ENCODE measurements at places on chromosomes 2 and 18.
A peak's percentile ranks its signal among the peaks of the same experiment; 100 is the strongest.

GRCh38 chr18:48061781-48062570 is 131.5 kb upstream of the SMAD2 start:
- no peak for DNase-seq

DNA sequence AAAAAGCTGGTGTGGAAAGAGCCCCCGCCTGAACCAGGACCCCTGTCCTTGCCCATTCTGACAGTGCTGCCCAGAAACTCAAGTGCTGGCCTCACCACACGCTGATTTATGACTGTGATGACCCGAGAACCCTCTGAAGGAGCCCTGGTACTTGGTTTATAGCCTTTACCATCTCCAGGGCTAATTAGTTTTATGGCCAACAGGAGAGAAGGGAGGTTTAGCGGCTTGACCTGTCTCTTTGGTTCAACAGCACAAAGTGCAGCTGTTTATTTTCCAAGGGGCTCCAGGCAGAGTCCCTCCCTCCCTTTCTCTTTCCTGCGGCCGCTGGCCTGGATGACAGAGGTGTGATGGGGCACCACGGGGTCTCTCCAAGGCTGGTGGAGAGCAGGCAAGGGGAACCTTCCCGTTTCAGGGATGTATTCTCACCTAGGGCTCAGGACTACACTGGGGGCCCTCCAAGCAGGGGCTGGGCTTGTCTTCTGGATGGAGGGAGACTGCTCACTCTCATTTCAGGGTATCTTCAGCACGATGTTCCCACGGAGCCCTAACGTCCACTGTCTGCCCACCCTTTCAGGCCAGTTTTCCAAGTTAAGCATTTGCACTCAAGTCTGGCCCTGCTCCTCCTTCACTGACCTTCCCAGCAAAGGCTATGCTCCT is 174.2 kb upstream of the GLI2 start:
- DNase-seq = no peak

DNA sequence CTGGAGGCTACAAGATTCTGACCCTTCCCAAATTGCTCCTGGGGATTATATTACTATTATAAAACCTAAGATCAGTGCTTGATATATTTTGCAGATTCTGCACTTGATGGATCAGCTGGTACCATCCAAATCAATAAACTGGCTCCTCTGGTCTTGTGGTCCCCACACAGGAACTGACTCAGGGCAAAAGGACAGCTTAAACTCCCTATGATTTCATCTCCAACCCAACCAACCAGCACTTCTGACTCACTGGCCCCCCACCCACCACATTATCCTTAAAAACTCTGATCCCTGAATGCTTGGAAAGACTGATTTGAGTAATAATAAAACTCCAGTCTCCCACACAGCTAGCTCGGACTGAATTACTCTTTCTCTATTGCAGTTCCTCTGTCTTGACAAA is 82.1 kb downstream of the TMEM163 start:
- no peak for DNase-seq

- DNase-seq = no peak
Observed at GRCh38 chr2:607172-607571, 70.0 kb downstream of the TMEM18 start.

DNA sequence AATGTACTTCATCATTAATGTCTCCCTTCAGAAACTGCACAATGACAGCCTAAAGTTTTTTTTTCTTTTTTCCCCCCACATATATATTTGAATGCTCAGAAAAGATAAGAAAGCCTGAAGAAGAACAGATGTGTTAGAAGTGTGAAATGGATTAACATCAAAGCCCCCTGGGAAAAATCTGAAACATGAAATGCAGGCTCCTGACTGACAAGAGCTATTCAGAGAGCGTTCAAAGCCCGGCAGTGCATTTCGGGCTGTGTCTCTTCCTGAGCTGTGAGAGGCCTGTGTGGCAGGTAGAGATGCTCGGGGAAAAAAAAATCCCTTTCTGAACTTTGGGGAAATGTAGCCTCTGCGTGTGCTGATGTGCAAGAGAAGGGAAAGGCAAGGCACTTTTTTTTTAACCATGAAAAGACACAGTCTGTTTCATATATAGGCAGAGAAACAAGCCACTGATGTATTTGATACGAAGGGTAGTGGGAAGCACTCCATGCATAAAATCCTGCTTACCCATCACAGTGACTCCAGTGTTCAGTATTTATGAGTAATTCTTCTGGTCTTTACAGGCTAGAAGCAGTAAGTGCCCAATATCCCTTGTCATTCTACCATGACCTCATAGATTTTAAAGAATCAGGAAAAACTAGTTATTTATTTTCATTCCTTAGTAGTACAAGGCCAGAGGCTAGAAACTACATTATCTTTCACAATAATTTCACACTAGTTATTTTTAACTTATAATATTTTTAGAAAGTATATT is 1574.2 kb upstream of the PIK3C3 start:
- no peak for DNase-seq

DNA sequence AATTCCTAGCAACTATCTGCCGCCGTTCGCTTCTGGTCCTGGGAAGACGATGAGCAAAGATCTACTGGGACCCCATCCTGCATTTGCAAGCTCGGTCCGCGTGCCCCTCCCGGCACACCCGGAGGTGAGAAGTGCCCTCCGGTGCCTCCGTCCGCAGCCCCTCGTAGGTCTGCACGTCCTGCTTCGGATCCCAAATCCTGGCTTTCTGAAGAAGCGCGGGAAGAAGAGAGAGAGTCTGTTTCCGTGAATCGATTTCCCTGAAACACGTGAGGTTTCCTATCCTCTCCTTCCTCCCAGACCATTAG is 5.0 kb upstream of the OSR1 start:
- no peak for DNase-seq

DNA sequence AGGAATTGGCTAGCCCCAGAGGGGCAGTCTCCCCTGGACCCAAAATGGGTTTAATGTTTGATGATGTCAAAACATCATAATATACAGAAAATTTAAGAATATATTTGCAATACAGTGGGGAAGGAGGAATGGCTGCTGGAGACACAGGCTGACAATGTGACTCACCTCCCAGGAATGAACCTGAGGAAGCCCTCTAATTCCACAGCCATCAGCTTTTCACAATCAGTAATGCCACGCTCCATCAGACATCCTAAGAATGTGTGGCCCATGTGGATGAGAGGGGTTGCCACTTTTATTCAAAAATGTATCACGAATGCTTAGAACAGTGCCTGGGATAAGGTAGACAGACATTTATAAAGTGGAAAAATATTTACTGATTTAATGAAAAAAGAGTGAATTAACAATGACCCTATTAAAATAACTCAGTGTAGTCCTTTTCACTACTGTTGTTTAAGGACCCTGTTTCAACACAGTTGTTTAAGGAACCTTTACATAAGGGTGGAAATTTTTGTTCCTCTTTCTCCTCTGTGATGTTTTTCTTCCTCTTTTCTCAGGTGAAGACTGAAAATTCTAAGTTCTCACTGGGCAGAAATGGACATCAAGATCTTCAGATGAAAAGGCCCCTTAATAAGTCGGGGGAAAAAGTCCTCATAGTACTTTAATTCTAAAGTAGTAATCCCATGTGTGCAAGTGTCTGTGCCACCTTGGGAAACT is 17.5 kb upstream of the TMEM163 start:
- DNase-seq = no peak

GRCh38 chr2:9803023-9803805 is 40.1 kb upstream of the TAF1B start:
- peak; percentile 54 for DNase-seq

DNA sequence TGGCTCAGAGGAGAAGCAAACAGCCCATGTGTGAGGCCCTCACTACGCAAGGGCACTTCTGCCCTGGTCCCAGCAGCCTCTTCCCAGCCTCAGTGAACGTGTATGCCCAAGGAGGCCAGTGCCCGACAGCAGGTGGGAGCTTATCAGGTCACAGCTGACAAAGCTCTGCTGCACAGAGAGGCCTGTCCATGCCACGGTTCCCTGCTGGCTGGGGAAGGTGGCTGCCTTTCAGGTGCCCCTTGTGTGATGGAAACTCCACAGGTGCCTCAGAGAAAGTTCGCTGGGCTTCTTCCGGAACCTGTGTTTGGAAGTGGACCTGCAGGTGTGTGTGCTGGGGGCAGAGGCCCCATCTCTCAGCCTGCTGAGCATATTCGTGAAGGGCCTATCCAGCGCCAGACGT is 47.3 kb downstream of the EDAR start:
- DNase-seq = no peak

- DNase-seq = no peak
Observed at GRCh38 chr2:50895041-50895440, 136.9 kb downstream of the NRXN1 start.

- DNase-seq = no peak
Observed at GRCh38 chr18:21684731-21685130, 19.8 kb downstream of the ABHD3 start.

DNA sequence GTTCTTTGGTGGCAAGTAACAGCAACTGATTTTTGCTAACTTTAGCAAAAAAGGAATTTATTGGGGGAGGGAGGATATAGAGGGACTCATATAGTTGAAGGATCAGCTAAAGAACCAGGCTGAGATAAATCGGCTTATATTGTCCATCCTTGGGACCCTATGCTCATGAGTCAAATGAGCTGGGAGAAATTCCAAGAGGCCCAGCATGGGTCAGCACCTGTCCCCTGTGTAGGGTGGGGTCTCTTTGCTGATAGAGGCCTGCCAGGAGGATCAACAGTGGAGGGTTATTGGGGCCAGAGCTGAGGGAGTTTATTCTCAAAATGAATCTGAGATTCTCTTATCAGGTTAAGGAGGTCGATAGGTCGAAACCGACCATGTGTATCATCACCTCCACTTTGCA is 97.2 kb downstream of the VAPA start:
- no peak for DNase-seq

- no peak for DNase-seq
Observed at GRCh38 chr18:65436430-65436829, 314.4 kb upstream of the CDH7 start.

- DNase-seq = no peak
Observed at GRCh38 chr2:202700075-202700901, 65.5 kb downstream of the FAM117B start.

GRCh38 chr18:35934891-35935290 is 37.6 kb upstream of the RMP24 start:
- DNase-seq = no peak

All from breast epithelium (tissue), 4 donors.